ENCODE measurements at places on chromosomes 11 and 22.
A peak's percentile ranks its signal among the peaks of the same experiment; 100 is the strongest.

DNA sequence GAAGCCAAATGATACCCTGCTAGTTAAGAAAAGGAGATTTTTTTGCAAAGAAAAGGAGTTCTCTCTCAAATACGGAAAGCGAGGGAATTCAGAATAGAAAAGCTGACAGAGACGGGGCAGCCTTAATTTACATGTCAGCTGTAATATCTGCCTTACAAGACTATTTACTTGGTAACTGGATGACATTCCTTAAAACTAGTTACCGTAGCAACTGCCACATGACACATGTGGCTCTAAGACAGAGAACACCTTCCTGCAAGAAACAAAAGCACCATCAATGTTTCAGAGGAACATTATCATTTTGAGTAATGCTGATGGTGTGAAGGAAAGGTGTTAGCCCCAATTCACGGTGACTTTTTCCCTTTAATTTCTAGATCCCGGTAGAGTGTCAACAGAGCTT is 222.1 kb downstream of the LRRC4C start:
- DNase-seq = no peak

DNA sequence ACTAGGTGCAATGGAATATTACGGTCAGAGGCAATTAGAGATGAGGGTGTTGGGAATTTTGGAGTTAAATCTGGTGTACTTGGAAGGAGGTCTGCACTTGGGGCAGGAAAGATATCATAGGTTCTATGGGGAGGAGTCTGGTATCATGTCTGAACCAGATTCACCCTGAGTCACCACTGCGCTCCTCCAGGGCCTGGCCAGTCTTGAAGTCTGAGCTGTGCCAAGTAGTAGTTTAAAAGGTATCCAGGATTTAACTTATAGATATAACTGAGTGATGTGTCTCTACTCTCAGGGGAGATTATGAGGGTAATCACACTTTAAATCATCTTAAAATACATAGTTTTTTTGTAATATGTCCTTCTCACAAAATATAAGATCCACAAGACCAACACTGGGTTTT is 6.6 kb downstream of the CNGA4 start:
- peak; percentile 47 for DNase-seq

- peak; percentile 9 for DNase-seq
These were observed 46.4 kb upstream of the HEPHL1 start for GRCh38 chr11:93974759-93975158.

DNA sequence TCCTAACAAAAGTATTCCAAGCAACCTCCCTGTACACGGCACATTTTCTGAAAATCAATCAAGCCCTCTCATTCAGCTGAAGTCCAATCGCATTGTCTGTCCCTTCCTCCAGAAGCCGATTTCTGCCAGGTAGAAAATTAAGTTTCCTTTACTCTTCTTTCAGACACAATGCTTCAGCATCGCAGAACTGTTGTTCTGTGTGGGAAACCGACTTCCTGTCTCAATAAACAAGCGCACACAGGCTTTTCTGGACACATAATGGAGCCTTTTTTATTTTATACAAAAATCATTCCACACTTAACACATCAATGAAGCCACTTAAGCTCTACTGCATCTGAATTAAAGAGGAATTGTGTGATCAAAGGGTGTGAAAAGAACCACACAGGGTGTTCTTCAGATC is 75.6 kb downstream of the BLID start:
- no peak for DNase-seq

- DNase-seq = no peak
These were observed 3.2 kb upstream of the SYT13 start for GRCh38 chr11:45289369-45289768.

DNA sequence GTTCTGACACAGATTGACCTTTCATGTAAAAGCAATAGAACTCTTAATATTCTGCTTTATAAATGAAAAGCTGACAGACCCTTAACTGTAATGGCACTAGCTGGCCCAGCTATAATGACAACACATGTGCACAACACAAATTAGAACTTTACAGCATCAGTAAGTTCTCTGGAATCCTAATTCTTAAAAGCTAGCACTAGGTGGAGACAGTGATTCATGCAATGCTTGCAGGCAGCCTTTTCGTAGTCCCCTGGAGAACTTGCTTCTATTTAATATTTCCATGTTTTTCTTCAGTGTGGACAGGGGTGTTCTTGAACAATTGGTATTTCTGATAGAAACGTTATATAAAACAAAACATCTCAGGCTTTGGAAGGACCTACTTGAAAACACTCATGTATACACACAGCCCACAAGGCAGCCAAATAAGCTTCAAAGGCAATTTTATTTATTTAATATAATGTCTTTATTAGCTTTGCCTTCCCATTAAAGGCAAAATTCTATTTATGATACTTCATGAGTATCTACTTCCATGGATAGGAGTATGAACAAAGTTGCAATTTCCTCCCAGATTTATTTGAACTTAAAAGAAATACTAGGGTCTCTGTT is 374.3 kb upstream of the MPPED2 start:
- peak; percentile 3 for DNase-seq

- DNase-seq = no peak
These were observed 73.2 kb upstream of the PRR5 start for GRCh38 chr22:44628835-44629234.

DNA sequence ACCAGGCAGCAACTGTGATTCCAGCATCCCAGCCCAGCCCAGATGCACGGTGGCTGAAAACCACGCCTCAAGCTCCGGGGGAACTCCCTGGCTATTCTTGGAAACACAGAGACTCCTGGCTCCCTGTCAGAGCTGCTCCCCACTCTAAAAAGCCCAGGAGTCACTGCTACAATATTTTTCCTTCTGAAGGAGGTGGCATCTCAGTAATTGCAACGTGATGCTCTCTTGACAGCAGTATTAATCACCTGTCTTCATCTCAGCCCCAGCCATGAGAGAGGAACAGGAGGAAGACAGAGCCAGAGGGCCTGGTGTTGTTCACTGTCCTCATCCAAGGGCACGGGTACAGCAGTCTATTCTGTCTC is 26.9 kb downstream of the DRD2 start:
- no peak for DNase-seq

GRCh38 chr11:123122341-123122740 is 60.4 kb upstream of the HSPA8 start:
- DNase-seq = no peak

- DNase-seq = no peak
These were observed 52.8 kb upstream of the CCDC188 start for GRCh38 chr22:20203552-20204201.

DNA sequence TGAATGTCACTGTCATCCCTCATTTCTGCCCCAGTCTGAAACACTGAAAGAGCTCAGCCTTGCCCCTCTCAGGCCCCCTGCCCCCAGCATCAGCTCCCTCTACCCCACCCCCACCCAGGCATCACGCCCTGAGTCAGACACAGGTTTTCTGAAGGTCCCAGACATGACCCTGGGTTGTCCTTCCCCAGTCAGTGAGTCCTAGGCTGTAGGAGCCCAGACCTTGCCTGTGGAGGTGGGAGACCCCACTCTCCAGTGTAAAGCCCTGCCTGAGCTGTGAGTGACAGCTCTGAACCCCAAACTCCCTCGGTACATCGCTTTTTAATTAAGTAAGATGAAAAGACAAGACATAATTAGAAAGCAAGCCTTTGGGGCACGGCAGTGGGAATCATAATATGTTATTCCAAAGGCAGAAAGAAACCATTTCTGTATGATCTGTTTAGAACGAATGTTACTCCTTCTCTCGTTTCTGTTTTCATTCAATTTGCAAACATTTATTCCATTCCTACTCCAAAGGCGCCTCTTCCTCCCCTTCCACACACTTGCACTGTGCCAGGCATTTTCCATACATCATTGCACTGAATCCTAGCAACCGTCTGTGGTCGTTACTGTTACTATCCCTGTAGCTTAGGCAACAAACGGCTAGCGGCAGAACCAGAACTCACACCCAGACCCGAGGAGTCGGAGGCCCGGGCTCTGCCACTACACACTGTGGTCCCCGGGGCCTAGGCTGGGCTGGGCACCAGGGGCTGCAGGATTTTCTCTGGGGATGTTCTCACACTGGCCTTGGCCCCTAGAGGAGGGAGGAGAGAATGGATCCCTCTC is 63.4 kb downstream of the CD6 start:
- no peak for DNase-seq

DNA sequence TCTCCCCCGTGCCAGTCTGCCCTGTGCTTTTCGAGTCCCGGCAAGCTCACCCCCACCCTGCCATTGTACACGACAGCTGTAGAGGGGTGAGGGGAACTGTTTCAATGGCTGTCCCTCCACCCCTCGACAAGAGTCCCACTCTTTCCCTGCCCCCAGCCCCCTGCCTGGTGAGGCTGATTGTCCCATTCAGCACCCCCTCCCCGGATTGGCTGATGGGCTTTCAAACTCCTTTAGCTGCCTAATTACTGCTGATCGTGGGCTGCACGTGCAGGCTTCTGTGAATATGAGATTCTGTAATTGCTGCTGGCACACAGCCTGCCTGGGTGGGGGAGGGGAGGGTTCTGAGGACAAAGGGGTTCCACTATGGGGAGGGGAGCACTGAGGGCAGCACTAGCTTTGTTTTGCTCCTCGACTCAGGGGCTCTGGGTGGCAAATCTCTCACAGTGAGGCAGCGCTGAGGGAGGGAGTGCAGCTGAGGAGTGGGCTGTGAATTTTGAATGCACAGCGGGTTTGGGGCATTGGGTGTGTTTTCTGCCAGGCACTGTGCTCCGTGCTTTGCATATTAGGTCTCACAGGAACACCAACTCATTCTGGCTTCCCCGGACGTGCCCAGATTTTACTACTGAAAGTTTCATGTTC is 42.6 kb upstream of the ACCSL start:
- no peak for DNase-seq

GRCh38 chr22:46079093-46079860 is 71.0 kb upstream of the PPARA start:
- no peak for DNase-seq

GRCh38 chr11:64341851-64342791 is 2.1 kb downstream of the CCDC88B start:
- DNase-seq = peak; percentile 95

- DNase-seq = peak; percentile 54
These were observed 83.1 kb downstream of the MN1 start for GRCh38 chr22:27718186-27719035.

GRCh38 chr11:72237112-72237931 is 6.7 kb downstream of the PHOX2A start:
- DNase-seq = no peak

DNA sequence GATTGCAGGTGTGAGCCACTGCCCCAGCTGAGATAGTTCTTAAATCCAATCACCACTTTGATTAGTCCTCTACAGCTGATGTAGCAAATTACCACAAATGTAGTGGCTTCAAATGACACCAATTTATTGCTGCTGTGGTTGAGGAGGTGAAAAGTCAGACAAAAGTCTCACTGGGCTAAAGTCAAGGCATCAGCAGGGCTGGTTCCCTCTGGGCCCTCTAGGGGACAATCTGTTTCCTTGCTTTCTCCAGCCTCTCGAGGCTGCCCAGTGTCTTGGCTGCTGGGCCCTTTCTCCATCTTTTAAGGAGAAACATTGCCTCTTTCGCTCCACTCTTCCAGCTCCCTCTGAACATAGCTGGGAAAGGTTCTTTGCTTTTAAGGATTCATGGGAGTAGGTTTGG is 50.5 kb upstream of the SHANK2 start:
- no peak for DNase-seq

DNA sequence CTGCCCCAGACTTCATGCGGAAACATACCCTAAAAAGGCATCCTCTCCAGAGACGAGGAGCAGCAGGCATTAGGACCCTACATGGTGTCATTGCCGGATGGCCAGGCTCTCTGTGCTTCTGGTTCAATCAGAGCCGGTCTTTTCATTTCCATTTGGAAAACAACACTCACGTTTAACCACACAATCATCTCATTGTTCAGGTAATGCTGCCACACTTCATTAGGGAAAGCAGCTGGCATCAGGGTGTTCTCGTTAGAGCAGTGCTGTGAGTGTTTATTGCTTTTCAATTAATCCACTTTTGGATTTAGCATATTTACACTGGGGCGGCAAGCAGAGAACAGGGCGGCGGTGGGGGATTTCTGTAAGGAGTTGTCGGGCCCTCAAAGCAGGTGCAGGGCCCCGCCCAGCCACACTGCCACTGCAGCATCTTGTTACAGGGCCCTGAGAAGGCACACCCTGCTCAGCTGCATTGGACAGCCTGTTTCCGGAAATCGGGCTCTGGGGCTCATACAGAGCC is 338.6 kb downstream of the SHANK2 start:
- no peak for DNase-seq

- no peak for DNase-seq
These were observed 12.3 kb downstream of the CBX6 start for GRCh38 chr22:38859581-38860282.

DNA sequence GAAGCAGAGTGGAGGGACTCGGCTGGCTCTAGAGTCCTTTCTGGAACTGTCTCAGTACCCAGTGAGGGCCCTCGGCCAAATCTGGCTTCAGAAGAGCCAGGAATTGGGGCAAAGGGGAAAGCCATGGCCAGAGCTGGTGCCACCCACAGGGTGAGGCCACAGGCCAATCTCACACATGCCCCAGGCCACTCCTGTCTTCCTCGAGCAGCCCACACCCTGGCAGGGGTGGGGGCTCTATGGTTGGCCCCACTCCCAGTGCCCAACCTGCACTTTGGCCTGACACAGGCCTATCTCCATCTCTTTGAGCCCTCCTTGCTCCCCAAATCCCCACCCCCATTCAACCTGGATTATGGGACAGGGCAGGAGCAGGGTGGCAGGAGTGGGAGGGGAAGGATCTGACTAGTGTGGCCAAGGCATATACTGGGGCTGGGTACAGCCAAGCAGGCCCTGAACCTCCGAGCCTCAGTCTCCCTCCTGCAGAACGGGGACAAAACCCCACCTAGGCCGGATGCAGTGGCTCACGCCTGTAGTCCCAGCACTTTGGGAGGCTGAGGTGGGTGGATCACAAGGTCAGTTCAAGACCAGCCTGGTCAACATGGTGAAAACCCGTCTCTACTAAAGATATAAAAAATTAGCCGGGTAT is 6.9 kb downstream of the TST start:
- no peak for DNase-seq

DNA sequence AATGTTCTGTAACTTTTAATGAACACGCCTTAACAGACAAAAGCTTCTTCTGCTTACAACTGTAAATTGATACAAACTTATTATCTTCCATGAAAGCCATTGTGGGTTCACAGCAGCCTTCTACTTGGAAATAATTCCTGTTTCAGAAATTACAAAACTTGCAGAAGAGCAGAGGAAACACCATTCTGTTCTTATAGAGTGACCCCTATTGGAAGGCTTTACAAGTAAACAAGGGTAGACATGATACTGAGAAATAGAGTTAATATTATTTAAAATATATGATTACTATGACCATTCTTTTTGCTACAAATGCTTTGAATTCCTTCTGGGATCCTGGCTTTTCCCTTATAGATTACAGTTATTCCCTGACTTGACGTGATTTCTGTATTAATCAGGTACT is 32.4 kb upstream of the KCNA4 start:
- DNase-seq = no peak
